ENCODE measurements at places on chromosomes 6 and 20.

DNA sequence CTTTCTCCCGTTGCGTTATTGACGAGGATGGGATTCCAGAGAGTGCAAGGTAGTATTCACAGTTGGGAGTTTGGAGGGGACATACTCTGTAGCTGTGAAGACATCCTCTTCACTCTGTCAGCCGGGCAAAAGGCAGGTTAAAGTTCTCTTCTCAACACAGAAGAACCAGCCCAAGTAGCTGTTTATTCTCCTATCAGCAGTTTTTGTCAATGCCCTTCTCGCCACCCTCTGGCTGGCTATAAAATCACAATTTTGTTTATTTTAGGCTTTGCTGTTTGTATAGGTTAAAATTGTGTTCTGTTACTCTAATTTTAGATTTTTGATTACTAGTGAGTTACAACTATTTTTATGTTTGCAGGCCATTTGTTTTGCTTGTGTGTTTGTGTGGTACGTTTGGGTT is 37.9 kb upstream of the MAS1 start:
- DNase-seq, result no peak

- DNase-seq, result no peak
Observed at GRCh38 chr6:86203044-86203443, 560.4 kb upstream of the SYNCRIP start.

DNA sequence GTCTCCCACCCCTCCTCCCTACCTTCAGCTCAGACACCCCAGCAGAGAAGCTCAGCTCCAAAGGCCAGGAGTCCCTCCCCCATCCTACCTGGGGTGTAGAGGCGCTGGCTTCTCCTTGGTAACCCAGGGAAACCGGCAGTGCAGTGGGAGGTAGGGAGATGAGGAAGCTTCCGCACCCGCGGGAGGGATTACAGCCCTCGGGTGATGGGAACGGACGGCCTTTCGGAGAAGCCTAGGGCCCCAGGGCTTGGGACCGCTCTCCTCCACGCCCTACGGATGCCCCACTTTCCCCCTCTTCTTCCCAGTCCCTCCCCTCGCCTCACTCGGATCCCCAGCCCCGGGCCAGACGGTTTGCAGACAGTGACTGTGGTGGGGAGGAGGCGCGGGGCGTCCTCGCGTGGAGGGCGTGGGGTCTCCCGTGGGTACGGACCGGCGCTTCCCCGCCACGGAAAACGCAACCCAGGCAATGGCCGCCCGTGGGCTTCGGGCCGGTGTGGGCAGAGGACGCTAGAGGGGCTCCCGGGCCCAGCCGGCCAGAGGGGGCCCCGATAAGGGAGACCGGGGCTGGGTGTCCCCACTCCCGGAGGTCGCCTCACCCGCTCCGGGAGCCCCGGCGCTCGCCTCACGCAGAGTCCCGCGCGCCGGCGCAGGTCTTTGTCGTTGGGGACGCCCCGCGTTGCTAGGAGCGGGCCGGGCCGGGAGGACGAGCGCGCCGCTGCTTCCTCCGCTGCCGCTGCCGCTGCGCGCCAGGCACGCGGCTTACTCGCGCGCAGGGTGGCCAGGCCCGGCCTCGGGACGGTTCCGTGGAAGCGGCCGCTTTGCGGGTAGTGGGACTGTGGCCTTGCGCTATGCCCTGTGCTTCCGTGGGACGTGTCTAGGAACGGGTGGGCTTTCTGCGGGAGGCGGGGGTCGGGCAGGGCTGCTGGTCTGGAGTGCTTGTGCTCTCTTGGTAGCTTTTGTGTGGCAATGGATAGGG is 15.8 kb downstream of the AARS2 start:
- DNase-seq, result peak; percentile 33

DNA sequence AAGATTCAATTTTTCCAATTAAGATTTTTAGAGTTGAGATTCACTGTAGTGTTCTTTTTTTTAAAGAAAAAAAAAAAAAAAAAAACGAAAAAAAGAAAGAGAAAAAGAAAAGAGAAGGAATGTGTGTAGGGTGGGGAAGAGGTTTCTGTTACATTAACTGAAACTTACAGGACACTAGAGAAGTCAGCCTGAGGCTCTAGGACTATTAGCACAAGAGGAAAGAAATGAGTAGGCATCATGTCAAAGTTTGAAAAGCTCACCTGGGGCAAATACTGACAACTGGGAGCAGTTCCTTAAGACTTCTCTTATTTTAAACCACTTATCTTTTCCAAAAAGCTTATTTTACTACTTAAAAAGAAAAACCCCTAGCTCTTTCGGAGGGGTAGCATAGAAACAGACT is 185.9 kb downstream of the DST start:
- no peak for DNase-seq
